ENCODE measurements at places on chromosomes 12 and 14. TPM values are rescaled to one million over a fixed set of nuclear protein-coding genes. Genes with fewer than 3 reads are reported as not detected.

DNA sequence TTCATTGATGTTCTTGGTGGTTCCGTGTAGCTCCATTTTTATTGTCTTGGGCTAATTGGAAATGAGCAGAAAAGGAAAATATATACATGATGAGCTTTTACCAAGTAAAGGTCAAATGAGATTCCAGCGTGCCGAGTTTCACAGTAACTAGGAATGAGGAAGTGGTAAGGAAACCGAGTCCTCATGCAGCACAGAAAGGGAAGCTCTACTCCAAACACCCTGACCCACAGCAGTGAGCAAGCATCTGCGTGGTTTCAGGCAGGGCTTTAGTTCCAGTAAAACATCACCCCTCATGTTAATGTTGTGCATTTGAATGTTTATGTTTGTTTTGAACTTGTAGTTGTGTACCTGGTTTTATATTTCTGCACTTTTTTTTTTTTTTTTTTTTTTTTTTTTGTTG, 208.0 kb downstream of the SLC41A2 start:
- no peak for DNase-seq

- no peak for DNase-seq
Measured at GRCh38 chr12:517538-517937, 57.8 kb downstream of the B4GALNT3 start.

GRCh38 chr14:93538413-93538812, 107.7 kb downstream of the UNC79 start:
- peak; percentile 20 for DNase-seq

DNA sequence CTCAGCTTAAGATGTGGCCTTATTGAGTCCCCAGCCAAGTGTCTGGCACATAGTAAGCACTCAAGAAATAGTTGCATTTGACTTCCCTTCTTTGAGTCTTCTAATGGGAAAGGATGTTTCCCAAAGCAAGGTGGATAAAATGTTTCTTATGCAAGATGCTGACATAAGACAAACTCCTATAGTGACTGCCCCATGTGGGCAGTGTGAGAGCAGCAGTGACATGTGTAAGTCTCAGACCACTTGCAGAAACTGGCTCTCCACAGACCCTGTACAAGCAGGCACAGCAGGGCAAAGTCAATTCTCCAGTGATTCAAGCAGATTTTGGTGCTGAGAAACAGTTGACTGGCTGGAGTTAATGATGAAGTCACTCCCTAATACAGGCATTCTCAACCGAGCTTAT, 255.3 kb downstream of the ANO2 start:
- DNase-seq: no peak

- DNase-seq: peak; percentile 85
Measured at GRCh38 chr14:50023671-50024490, 92.5 kb downstream of the VCPKMT start.

GRCh38 chr12:12628013-12628412, 16.3 kb downstream of the CREBL2 start:
- DNase-seq: peak; percentile 68

- peak; percentile 38 for DNase-seq
Measured at GRCh38 chr12:74780182-74780849, 242.7 kb downstream of the ATXN7L3B start.

- no peak for DNase-seq
Measured at GRCh38 chr14:90611936-90612335, 204.3 kb downstream of the TTC7B start.

DNA sequence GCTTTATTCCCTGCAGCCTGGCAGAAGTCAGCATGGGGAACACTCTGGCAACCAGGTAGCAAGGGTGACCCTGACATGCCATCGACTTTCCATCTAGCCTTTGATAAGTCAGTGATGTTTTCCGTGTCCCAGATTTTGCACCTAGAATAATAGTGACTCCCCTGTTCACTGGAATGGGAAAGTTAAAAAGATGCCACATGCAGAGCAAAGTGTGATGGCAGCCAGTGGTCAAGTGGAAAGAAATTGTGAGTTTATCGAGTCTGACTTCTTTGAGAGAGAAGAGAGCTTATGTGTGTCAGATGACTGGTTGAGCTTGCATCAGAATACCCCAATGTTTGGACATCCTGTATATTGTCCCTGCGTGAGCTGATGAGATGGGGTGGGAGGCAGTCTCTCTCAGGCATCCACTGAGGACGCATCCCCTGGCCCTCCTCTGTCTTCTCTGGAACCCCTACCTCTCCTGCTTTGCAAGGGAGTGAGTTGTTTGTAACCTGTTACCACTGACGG, 148.5 kb downstream of the GCH1 start:
- DNase-seq: no peak

- no peak for DNase-seq
Measured at GRCh38 chr12:89618113-89618862, 90.3 kb downstream of the ATP2B1 start.

GRCh38 chr12:89529738-89530137, 3.9 kb upstream of the POC1B start:
- DNase-seq: peak; percentile 74

- DNase-seq: peak; percentile 55
Measured at GRCh38 chr12:67193704-67194103, 75.5 kb upstream of the CAND1 start.

DNA sequence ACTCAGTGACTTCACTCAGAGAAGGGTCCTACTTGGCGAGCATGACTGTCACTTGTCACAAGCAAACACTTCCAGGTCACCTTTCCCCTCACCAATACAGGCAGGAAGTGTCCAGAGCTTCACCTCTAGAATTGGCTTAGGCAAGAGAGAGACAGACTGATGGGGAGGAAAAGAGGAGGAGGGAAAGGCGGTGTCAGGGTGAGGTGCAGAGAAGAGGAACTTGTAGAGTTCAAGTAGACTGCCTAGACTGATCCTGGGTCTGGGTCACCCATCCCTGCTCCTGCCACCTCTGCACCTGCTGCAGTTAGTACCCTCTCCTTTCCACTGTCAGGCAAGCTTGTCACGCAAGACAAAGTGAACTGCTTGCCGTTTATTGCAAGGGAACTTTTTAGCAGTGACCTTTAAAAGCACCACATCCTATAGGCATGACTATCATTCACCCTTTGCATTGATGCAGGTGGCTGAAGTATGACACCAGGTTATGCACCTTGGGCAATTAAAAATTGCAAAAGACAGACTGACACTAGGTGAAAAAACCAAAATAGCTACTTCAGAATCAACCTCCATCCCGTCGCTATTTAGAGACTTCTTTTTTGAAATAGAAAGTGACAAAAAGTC, 292.4 kb downstream of the SYT1 start:
- DNase-seq: no peak

- no peak for DNase-seq
Measured at GRCh38 chr12:7951671-7952070, 15.7 kb upstream of the SLC2A3 start.

DNA sequence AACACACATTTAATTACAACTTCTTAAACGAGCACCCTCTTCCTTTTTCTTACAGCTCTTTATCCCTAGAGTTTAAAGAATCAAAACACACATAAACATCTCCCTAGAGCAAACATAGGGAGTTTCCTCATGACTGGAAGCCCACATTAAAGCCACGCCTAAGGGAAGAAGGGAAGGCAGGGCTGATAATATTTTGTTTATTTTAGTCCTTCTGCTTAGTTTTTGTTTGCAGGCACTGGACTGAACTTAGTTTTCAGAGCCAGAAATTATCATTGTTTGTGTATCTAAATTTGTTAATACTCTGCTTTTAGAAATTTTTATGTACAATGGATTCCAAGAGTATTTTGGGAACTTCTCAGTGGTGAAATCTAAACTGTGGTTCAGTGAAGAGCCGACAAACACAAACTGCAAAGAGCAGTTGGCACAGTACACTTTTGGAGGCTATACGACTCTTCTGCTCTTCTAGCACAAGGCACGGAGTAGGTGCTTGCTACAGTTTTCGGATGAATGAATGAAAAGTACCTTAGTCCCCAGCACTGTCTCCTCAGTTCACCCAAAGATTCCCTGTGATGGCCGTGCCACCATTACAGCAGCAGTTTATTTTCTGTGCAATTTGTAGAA, 17.6 kb upstream of the AMIGO2 start:
- peak; percentile 80 for DNase-seq

GRCh38 chr12:1803736-1804135, 16.6 kb upstream of the LRTM2 start:
- DNase-seq: no peak

- peak; percentile 98 for DNase-seq
Measured at GRCh38 chr12:62724947-62725451, 210.0 kb downstream of the PPM1H start.

DNA sequence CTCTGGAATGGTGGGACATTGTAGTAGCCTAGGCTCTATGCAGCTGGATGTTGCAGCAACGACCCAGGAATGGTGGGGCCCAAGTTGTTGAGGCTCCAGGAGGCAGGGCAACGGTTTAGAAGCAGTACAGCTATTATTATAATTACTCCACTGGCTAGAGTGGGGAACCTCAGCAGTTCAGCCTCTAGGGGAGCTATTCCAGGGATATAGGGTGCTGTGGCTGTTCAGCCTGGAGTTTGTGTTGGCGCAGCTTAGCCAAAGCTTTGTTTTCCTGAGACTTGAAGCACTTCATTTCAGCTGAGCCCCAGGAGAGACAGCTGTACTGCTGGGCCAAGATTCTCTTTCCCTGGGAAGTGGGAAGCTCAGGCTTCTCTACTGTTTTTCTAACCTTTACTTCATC, 1023.0 kb upstream of the ATXN7L3B start:
- DNase-seq: peak; percentile 13

DNA sequence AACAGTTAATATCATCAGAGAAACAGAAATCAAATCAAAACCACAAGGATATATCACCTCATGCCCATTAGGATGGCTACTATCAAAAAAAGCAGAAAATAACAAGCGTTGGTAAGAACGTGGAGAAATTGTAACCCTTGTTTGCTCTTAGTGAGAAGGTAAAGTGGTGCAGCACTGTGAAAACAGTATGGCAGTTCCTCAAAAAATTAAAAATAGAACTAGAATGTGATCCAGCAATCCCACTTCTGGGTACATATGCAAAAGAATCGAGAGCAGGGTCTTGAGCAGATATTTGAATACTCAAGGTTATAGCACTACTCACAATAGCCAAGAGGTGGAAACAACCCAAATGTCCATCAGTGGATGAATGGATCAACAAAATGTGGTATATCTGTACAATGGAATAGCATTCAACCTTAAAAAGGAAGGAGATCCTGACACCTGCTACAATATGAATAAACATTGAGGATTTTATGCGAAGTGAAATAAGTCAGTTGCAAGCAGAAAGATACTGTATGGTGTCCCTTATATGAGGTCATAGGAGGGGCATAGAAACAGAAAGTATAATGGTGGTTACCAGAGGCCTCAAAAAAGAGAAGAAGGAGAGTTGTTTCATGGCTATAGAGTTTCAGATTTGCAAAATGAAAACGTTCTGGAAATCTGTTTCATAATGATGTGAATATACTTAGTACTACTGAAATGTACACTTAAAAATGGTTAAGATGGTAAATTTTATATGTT, 131.0 kb upstream of the EEA1 start:
- no peak for DNase-seq

GRCh38 chr12:122072031-122072970, 6.3 kb upstream of the MLXIP start:
- peak; percentile 90 for DNase-seq

DNA sequence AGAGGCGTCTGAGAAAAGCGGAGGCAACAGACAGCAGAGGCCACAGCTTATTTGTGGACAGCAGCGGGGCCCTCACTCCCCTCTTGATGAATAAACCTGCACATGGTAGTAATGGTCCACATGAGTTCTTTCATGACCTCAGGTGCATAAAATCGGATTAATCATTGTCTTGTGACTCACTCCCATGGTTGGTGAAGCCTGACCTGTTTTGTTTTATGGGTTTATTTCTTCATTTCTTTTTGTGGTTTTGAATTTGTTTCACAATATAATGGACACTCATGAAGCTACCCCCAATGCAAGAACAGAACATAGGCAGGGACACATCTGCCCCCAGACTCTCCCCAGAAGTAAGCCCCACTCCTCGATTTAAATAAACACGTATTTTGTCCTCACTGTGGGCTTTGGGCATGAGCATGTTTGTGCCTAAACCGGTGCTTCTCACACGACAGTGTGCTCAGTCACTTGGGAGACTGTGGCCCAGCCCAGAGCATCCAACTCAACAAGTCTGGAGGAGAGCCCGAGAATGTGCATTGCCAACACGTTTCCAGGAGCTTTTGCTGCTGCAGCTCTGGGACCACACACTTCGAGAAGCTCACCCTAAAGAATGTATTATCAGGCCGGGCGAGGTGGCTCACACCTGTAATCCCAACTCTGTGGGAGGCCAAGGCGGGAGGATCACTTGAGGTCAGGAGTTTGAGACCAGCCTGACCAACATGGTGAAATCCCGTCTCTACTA, 116.1 kb downstream of the SCARB1 start:
- peak; percentile 98 for DNase-seq

The MYF5 gene
- total RNA-seq: not detected

The RPGRIP1 gene
- not detected for total RNA-seq

The JDP2 gene
- 8.2 TPM for total RNA-seq

The DEGS2 gene
- 1.6 TPM for total RNA-seq

The SLC22A17 gene
- total RNA-seq: 12.0 TPM

The CFAP54 gene
- 0.77 TPM for total RNA-seq

The OR6C2 gene
- total RNA-seq: not detected

The SRRM4 gene
- total RNA-seq: under 0.01 TPM

The GPR84 gene
- total RNA-seq: not detected

The GPR135 gene
- total RNA-seq: 6.7 TPM

All from PC-3 (cell line).